ENCODE measurements at places on chromosomes 13 and 19.

- DNase-seq, result no peak
Measured at GRCh38 chr19:38928391-38929001, 2.1 kb downstream of the SARS2 start.

DNA sequence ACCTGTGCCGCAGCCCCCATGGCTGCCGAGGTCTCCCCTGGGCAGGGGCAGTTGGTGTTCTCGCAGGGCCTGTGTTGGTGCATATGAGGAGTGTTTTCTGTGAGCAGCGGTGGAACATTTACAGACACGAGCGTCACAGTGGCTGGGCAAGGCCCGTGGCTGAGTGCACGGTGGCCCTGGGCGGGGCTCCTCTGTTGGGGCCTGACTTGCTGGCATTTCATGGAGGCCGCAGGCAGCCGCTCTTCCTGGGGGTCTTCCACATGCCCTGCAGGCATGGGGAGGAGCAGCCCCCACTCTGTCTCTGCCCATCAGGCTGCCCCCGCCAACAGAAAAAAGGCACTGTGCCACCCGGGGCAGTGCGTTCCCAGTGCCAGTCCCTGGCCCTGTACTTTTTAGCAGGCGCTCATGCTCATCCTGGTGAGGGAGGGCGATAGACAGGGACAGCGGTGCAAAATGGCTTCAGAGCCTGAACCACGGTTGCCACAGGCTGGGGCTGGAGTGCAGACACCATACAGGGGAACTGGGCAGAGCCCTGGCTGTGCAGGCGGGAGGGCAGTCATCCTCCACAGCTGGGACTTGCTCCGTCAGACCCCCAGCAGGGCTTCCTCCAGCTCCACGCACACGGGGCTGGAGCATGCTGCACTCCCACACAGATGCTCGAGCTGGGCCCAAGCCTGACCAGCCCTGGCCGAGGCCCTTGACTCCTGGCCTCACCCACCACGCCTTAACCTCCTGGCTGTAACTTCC is 23.5 kb downstream of the TFDP1 start:
- no peak for DNase-seq

DNA sequence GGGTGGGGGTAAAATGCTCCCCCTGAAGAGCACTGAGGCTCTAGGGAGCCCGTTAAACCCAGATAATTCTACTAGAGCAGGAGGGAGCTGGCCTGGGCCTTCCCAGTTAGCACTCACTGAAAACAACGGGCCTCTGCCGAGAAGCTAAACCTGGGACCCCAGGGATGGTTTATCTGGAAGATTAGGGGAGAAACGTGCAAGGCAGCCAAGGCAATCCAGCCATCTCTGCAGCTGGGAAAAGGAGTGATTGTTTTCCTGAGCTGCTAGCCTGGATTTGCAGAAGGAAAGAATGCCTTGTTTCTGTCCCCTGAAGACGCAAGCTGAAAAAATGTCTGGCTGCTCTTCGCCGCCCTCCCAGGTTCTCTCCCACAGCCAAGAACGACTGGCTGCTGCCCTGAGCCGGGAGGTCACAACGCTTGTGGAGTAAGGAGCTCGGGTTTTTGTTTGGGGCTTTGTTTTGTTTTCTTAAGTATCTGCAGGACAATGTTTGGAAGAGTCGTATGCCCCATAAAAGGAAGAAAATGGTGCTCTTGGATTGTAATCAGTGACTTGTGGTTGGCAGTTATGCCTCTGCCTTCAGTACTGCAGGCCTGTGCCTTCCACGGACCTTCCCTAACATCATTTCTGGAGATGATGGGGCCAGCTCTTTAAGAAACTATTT is 31.5 kb downstream of the COL4A2 start:
- DNase-seq, result no peak

DNA sequence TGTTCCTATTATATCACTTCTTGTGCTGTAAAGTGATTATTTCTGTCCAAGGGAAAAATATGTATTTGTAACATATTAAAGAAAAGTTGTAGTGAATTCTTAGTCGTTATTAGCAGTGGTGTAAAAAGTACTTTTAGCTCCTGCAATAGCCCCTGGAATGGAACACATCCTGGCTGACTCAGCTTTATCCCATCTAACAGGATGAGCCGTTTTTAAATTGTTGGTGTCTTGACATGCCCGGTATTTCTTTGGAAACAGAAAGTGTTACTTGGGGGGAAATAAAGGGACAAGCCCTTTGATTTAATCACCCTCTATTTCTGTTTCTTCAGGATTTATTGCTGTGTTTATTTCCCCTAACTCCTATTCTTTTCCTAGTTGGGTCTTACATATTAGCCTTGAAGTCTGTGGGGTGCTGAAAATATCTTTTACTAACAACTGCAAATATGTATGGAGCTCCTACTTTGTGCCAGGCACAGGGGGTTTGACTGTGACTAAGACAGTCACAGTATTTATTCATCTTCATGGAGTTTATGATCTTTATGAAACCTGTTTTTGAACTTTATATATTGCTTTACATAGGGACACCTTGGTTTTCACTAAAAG is 17.9 kb downstream of the COG3 start:
- no peak for DNase-seq

GRCh38 chr13:67964091-67964490 is 734.0 kb upstream of the PCDH9 start:
- DNase-seq, result no peak

- no peak for DNase-seq
Measured at GRCh38 chr13:38384171-38384570, 34.5 kb downstream of the UFM1 start.

GRCh38 chr13:32087955-32088747 is 56.6 kb downstream of the FRY start:
- DNase-seq, result no peak

GRCh38 chr13:107649079-107649478 is 566.3 kb downstream of the LIG4 start:
- no peak for DNase-seq

GRCh38 chr19:3687774-3688706 is 12.2 kb downstream of the PIP5K1C start:
- peak; percentile 35 for DNase-seq

GRCh38 chr19:38773469-38774177 is at the start of gene LGALS7:
Gene LGALS7 (minus strand): TSS chr19:38773517. CDS start chr19:38773492, 25 bp downstream.
- no peak for DNase-seq

DNA sequence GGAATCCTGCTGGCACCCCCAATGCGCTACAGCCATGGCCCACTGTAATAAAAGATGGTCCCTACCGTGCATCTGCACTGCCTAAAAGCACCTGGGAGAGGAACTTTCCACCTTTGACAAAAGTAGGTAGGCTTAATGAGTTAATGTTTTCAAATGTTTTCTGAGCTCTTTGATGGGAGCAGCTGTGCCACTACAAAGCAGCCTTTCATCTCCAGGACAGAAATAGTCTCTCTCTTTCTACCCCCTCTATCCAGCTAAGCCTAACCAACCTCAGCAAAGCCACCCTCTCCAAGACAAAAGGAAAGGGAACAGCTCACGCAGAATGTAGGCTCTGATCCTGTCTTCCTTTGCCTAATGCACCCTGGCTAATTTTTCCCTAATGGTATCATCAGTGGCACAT is 560.2 kb downstream of the UQCRFS1 start:
- DNase-seq, result no peak

DNA sequence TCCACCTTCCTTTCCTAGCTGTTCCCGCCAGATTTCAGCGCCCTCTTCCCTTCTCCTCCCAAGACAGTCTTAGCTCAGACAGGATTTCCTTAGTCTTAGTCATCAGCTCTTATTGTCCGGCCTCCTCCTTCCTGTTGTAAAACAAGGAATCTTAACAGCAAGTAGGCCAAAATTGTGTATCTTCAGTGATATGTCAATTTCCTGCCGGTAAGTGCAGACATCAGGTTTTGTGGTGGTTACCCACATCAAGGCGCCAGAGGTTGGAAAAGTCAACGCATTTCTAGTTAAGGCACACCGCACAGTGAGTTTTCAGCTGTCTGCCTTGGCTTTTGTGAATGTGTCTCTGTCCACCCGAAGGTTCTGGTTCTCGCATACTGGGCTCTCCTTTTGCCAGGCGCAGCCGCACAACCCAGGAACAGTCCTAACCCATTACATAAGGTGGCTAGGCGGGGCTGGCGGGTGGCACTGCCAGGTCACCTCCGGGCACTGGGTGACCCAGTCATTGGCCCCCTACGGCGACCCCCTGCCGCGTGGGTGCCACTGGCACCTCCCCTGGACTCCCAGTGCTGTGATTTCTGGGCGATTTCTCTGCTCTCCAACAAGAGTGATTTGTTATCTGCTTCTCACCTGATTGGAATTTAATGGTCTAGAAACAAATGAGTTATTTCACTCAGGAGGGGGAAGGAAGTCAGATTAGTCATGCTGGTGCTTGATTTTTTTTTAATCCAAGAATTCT is 12.9 kb downstream of the COL4A2 start:
- DNase-seq, result peak; percentile 52

DNA sequence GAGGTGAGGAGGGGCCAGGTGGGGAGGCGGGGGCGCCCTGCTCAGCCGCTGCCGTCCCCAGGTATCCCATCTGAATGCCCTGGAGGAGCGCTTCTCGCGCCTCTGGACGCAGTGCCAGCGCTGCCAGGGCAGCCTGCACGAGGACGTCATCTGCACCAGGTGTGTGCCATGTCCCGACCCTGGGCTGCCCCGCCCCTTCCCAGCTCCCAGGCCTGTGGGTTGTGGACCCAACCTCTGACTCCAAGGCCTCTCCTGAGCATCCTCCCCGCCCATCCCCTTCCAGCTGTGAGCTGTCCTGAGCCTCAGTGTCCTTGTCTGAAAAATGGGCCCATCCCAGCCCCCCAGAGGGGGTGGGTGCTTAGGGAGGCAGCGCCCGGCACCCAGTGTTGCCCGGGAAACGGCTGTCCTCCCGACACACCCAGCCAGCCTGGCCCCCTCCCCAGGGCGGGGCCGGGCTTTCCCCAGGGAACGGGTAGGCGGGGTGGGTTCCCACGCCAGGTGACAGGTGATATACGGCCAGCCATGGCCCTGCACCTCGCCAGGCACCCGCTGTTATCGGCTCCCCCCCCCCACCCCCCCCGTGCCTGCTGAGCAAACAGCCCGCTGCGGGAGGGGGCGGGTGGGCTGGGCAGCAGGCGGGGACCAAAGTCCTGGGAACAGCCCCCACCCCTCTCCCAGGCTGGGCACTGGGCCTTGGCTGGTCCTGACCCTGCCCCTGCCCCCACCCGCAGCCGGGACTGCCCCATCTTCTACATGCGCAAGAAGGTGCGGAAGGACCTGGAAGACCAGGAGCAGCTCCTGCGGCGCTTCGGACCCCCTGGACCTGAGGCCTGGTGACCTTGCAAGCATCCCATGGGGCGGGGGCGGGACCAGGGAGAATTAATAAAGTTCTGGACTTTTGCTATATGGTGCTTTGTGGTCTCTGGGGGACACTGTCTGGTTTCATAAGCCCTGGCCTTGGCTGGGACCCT is 1.3 kb upstream of the SPIB start:
- no peak for DNase-seq

DNA sequence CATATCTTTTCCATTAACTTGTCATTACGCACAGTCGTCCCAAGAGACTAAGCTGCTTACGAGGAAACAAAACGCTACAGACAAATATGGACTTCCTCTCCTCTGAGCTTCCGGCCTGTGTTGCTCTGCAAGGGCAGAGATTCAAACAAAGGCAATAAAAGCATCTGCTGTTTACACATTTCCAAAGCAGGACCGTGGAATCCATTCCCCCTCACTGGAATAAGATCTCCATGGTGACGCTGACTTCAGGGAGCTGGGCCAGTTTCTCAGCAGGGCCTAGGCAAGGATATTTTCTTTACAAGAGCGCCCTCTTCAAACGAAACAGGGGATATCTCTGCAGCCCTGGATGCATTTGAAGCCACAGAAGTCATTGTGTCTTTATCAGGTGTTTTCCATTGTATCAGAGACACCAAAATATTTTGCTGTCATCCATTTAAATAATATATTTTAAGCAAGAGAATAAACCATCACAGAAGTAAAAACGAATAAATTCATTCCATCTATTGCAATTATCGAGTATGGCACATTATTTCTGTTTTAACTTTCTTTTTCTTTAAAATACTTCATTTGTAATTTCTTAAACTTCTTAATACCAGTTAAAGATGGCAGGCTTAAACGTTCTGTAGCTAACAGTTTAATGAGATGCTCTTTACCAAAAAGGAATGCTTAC is 177.5 kb downstream of the DCLK1 start:
- DNase-seq, result no peak

GRCh38 chr19:38172001-38172400 is 52.0 kb downstream of the DPF1 start:
- no peak for DNase-seq

DNA sequence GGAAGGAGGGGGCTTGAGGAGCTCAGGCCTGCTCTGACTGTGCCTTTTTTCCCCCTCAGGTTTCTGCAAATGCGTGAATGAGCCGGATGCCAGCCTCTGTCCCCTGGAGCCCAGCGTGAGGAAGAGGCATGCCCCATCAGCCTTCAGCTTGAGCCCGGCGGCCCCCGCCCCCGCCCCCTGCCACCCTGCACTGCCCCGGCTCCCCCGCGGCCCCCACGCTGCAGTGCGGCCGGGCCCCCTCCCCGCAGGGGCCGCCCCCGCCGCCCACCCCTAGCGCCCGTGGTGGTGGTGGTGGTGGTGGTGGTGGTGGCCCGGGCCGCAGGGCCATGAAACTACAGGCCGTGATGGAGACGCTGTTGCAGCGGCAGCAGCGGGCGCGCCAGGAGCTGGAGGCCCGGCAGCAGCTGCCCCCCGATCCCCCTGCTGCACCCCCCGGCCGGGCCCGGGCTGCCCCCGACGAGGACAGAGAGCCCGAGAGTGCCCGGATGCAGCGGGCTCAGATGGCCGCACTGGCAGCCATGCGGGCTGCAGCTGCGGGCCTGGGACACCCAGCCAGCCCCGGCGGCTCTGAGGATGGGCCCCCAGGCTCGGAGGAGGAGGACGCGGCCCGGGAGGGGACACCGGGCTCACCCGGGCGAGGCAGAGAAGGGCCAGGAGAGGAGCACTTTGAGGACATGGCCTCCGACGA is 3.5 kb downstream of the ARID3A start:
- no peak for DNase-seq

- no peak for DNase-seq
Measured at GRCh38 chr13:30334663-30335386, 27.5 kb upstream of the KATNAL1 start.

- DNase-seq, result no peak
Measured at GRCh38 chr13:71055644-71056043, 811.4 kb downstream of the DACH1 start.

DNA sequence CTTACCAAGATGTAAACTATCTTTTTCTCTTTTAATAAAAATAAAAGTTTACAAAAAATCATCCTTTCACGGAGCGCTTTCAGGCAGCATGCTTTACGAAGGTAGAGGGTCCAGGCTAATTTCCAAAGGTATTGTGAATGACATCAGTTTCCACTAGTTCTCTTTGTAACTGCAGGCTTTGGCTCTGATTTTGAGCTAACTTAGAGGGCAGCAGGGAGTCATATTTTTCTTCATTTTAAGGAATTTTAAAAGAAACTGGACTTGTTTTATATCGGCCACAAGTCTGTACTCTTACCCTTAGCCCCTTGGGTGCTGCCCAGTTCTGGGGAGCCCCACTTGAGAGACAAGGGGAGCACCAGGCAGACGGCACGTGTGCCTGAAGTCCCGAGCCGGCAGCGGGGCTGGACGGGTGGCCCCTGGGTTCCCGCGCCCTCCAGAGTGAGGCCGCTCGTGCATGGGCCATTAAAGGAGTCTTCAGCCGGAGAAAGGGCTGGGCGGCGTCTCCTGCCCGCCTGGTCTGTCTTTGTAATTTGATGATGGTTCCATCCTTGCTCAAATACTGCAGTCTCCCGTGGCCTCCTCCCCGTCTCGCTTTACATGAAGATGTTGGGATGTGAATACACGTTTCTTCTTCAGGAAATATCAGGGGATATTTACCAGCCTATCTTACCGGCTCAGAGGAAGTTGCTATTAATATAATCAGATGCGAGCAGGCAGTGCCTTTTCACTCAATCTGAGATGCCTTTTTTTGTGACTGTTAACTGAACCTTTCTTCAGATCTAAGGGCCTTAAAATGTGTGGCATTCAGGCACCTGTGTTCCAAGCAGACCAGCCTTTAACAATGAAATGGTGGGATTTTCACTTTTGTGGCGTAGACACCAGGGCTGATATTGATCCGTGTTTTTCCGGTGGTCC is 67.4 kb downstream of the GGACT start:
- DNase-seq, result no peak

Measured in stimulated activated CD4-positive, alpha-beta T cell treated with anti-CD3 and anti-CD28 coated beads, Interleukin-1b, Interleukin-23, amount 100 ng/mL, for 48 hours (primary cell).